Hematopoietic multipotent progenitor cell treated with erythropoietin and hydrocortisone succinate and interleukin-3 and kit ligand, for 17 days (in vitro differentiated cells): ENCODE measurements at places on chromosomes 12 and 14.

DNA sequence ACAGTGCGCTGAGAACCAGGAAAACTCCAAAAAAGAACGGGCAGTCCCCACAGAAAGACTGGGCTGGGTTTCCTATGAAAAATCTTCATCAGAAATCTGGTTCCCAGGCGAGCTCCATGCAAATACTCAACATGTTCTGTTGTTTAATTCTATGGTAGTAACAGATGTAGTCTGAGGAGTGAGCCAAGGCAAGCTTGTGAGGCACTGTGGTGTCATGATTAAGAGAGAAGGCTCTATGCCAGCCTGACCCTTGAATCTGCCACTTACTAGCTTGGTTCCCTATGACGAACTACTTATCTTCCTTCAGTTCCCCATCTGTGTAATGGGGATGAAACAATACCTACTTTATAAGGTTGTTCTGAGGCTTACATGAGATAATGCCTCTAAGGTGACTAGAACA lies 10.7 kb downstream of the POMT2 start:
- DNase-seq, result no peak

- DNase-seq, result no peak
Measured at GRCh38 chr12:14273913-14274311, 91.6 kb upstream of the ATF7IP start.

GRCh38 chr14:53032161-53032803 lies 81.4 kb upstream of the FERMT2 start:
- DNase-seq, result no peak

- no peak for DNase-seq
Measured at GRCh38 chr12:5377997-5378592, 53.8 kb upstream of the NTF3 start.

DNA sequence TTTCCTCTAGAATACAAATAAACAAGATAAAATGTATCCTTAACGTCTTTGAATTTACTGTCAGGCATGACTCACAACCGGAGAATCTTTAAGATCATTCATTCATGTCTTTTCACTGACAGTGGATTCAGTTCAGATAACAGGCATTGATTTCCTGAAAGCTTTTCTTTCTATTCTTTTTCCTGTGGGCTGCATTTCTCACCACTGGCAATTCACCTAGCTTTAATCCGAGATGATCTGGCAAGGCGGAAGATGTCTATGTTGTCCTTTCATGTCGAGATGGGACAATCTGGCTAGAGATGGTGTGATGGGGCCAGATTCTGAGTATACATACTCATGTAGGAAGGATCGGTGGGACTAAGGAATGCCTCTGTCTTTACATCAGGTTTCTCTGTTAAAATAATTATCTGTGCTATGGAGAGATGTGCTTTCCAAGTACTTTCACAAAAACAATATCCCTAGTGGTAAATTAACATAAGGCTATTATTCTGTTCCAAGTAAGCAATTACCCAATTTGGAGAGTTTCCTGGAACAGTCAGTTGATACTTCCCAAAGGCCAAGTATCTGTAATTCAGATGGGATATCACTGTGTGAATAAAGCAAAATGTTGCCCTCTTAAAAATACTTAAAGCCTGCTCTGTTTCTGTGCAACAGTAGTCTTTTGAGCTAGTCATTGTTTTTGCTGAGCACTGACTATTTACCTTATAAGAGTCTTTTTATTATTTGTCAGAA lies 17.8 kb downstream of the ACSS3 start:
- no peak for DNase-seq

DNA sequence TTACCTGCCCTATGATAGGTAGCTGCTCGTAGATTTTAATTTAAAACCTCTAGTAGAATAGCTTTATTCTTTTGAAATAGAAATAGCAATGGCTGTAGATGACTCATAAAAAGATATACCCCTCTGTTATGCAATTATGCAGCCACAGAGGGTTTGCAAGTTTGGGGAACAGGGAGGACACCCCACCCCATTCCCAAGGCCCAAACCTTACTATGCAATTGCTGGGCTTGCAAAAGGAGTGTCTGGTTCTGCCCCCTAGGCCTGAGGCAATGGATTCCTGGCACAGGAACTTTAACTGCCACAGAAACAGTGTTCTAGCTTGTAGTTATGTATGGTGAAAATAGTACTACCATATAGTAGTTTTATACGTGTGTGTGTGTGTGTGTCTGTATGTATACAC lies 403.3 kb downstream of the ADAMTS20 start:
- DNase-seq, result no peak

DNA sequence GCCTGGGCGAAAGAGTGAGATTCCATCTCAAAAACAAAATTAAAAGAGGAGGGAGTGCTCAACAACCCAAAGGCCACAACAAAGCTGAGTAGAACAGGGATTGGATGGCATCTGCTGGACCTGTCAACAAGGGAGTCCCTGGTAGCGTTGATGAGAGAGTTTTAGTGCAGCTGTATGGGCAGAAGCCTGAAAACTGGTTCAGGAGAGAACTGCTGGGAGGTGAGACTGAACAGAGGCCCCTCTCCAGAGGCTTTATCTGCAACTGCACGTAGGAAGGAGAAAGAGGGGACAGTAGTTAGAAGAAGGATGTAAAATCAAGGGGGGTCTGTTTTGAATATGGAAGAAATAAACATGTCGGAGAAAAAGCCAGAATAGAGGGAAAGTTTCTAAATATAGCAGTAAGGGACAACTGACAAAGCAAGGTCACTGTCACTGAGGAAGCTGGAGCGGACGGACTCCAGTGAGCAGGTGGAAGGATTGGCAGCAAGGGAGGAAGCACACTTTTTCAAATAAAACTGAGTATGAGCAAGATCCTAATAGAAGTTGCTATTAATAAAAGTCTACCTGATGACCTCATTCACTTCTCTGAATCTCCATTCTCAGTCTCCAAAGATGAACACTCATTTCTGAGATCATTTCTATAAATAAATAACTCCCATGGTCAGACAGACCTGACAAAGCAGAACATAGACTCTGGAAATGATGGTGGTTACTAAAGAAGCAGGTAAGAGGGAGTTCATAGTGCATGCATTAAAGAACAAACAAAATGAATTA lies 11.8 kb upstream of the ATF1 start:
- no peak for DNase-seq

- no peak for DNase-seq
Measured at GRCh38 chr14:54857830-54858269, 44.8 kb downstream of the GCH1 start.

DNA sequence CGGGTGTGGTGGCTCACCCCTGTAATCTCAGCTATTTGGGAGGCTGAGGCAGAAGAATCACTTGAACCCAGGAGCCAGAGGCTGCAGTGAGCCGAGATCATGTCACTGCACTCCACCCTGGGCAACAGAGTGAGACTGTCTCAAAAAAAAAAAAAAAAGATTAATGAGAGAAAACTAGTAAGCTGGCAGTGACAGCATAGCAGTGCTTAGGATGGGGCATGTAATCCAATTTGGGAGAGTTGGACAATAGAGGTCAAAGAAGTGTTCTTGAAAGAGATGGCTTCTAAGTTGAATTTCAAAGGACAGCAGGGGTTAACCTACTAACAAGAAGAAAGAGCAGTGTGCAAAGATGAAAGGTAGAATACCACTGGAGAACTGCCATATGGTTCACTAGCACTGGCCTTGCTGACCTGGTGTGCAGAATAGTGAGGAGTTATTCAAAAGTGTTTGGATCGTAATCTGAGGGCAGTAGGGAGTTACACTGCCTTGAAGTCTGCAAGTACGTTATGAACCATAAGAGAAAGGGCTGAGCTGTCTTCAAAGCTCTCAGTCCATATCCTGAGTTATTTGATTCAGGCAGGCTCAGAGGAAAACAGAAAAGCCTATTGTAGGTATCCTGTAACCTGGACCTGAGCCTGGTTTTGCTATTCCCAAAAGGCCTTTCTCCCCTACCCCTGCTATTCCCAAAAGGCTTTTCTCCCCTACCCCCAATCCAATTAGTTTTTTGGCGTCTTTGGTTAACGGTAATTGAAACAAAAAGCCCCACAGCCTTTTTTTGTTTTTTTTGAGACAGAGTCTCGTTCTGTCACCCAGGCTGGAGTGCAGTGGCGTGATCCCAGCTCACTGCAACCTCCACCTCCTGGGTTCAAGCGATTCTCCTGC lies 3.4 kb downstream of the XPOT start:
- DNase-seq, result no peak

- no peak for DNase-seq
Measured at GRCh38 chr12:116969615-116970585, 59.1 kb downstream of the FBXW8 start.

- peak; percentile 12 for DNase-seq
Measured at GRCh38 chr12:123036466-123037285, 56.2 kb downstream of the ARL6IP4 start.

- no peak for DNase-seq
Measured at GRCh38 chr12:113413488-113413939, 8.7 kb upstream of the SDSL start.

DNA sequence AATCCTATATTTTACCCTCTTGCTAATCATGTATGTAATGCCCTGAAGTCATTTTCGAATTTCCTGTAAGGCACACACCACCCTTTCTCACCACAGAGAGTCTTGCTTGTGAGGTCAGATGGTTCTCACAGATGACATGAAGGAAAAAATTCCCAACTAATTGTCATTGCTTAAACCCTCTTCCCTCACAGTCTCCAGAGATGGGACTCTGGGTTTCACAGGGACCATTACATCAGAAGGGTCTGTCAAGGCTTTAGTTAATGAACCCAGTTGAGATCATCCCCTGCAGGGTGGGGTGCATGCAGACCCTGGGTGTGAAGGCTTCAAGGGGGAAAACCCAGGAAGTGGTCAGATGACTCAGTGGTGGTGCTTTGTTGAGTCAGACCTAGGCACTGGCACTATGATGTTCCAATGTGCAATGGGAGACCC lies 229.6 kb downstream of the BCAT1 start:
- DNase-seq, result no peak

GRCh38 chr14:99925471-99925870 lies 132.3 kb downstream of the EML1 start:
- DNase-seq, result no peak

- DNase-seq, result no peak
Measured at GRCh38 chr12:101051151-101051550, 158.9 kb downstream of the SLC5A8 start.

- DNase-seq, result no peak
Measured at GRCh38 chr14:25103271-25103670, 53.3 kb upstream of the STXBP6 start.

DNA sequence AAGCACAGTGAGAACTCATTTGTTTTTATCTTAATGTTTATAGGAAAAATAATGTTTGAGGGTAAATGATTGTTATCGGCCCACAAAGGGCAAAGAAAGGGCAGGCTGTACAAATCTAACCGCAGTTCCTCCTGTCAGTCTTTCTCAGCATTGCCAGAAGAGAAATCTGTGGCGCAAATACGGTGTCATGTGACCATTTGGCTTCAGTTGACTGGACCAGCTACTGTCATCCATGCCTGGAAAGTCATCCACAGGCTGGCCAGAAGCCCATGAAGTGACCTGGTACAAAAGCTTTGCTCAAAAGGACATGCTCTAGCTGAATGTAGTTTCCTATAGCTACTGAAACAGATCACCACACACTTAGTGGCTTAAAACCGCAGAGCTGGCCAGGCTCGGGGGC lies 43.6 kb downstream of the HCAR2 start:
- no peak for DNase-seq

GRCh38 chr14:55847766-55848165 lies 267.8 kb downstream of the KTN1 start:
- DNase-seq, result no peak

DNA sequence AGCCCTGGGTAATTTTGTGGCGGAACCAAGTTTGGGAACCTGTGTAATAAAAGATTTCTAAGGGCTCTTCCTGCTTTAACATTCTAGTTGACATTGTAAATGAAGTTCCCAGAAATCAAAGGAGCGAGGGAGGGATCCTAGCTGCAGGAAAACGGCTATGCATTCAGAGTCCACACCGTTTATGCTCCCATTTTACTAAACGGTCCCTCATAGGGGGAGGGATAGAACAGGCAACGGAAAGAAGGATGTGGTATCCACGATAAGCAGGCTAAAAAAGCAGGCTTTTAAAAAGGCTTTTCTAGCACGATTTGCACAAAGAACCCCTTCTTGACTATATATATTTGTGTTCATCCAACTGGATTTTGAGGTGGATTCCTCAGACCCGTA lies 559 bp downstream of the SYNJ2BP start:
- no peak for DNase-seq

GRCh38 chr12:65606008-65606766 lies 218.1 kb upstream of the HMGA2 start:
- DNase-seq, result no peak

DNA sequence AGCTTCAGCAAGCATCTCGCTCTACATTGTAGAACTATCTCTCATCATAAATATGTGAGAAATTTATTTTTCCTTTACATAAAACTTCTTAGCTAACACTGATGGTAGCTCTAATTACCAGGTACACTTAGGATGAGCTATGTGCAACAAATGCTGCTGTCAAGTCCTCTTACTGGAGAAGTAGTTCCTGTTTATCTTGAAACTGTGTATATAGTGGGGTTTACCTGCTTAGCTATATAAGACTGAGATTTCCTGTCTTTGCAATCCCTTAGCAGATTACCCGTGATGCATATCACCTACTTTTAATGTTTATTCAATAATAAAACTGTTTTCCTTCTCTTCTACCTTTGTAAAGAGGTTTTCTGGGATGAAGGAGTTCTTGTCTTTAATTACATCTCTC lies 98.0 kb upstream of the USP15 start:
- DNase-seq, result no peak

GRCh38 chr14:81169711-81170103 lies 51.1 kb downstream of the GTF2A1 start:
- no peak for DNase-seq

- no peak for DNase-seq
Measured at GRCh38 chr12:2032506-2032905, 20.3 kb upstream of the CACNA1C start.

- DNase-seq, result no peak
Measured at GRCh38 chr14:61553730-61554641, 141.3 kb upstream of the HIF1A start.

GRCh38 chr12:51848841-51849735 lies 570 bp upstream of the FIGNL2 start:
- no peak for DNase-seq

DNA sequence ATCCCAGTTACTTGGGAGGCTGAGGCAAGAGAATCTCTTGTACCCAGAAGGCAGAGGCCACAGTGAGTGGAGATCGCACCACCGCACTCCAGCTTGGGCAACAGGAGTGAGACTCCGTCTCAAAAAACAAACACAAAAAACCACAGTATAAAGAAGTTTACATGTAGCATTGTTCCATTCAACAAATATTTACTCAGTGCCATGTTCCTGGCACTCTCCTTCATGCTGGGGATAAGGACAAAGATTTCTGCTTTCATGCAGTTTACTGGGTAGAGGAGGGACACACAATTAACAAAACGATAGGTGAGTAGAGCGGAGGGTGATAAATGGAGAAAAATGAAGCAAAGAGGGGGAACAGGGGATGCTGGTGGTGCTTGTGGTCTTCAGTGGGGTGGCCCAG lies 68.2 kb upstream of the OVCH1 start:
- DNase-seq, result no peak

- no peak for DNase-seq
Measured at GRCh38 chr14:70822530-70823185, 13.3 kb upstream of the MAP3K9 start.

DNA sequence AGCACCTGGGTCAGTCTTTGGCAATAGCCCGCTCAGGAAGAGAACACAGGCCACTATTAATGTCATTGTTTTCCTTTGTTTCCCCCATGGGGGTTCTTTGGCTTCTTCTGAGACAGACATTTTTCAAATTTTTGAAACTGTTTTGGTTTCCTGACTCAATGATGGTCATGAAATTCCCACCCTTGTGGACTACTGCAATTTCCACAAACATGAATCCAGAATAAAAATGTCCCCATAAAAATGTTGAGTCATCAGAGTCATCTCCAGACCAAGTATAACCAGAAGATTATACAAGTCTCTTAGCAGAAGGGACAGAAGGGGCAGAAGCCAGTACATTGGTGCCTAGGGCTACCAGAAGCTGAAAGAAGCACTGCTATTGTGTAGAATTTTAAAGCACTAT lies 29.1 kb downstream of the SLCO1A2 start:
- DNase-seq, result no peak
